ENCODE measurements at places on chromosomes 4 and X. TPM values are rescaled to one million over a fixed set of nuclear protein-coding genes. Genes with fewer than 3 reads are reported as not detected.

- H3K36me3 ChIP-seq, result no peaks in the 10 kb centered on the region
- H3K27me3 ChIP-seq, result no peaks in the 10 kb centered on the region
- DNase-seq, result no peak
- H3K27ac ChIP-seq, result no peak overlapping the region
- H3K4me3 ChIP-seq, result no peak overlapping the region
Measured at GRCh38 chr4:174040287-174040686, 243.2 kb downstream of the FBXO8 start.

DNA sequence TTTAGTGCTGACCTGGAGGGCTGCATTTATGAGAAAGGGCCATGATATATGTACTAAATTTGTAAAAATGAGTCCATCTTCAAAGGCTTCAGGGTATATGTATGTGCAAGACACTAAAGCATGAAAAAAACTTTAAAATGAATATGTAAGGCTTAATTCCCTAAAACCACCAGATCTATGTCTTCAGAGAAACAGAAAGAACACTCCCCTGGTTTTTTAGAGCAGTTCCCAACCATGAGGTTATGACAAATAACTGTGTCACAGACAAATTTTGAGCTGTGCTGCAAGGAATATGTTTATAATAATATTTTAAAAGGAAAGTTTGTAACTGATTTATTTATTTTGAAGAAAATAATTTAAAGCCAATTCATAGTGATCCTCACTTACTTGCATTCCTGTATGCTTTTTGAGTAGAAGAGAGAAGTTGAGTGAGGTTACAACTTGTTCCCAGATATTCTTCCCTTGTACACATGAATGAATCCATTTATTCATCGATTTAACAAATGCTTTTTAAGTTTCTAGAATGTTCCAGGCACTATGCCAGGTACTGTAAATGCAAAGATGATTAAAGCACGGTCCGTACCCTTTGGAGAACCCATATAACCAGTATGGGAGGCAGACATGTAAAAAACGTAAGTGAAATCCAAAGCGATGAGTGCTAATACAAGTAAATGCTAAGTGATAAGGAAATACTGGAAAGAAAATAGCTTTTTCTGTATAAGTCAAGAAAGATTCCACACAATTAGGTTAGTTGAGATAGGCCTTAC, 295.2 kb upstream of the DIAPH2 start:
- DNase-seq, result no peak
- H3K4me3 ChIP-seq, result no peak overlapping the region
- H3K36me3 ChIP-seq, result no peaks in the 10 kb centered on the region
- no peak overlapping the region for H3K27ac ChIP-seq

CDKL5 gene
- 8.9 TPM for total RNA-seq

FRMD7 gene
- total RNA-seq, result not detected

HS6ST2 gene
- total RNA-seq, result 0.28 TPM

All from sigmoid colon (tissue), 7 donors.